Natural killer cell treated with Interleukin-12 subunit alpha and Interleukin-12 subunit beta and Interleukin-15 and Interleukin-18, amount 100 ng/mL, for 72 hours (primary cell): ENCODE measurements at places on chromosomes 7 and 10.

- DNase-seq, result no peak
These were observed 298.9 kb upstream of the ADARB2 start for GRCh38 chr10:2036209-2036608.

- peak; percentile 56 for DNase-seq
These were observed 69.8 kb downstream of the PWWP2B start for GRCh38 chr10:132466520-132467463.

- DNase-seq, result no peak
These were observed 90.6 kb downstream of the PIP4K2A start for GRCh38 chr10:22623633-22624253.

GRCh38 chr10:125133696-125134482 is 26.5 kb downstream of the CTBP2 start:
- no peak for DNase-seq

- no peak for DNase-seq
These were observed 201.7 kb upstream of the KLF14 start for GRCh38 chr7:130935564-130936157.

- no peak for DNase-seq
These were observed 162.6 kb downstream of the KLF6 start for GRCh38 chr10:3622427-3622826.

DNA sequence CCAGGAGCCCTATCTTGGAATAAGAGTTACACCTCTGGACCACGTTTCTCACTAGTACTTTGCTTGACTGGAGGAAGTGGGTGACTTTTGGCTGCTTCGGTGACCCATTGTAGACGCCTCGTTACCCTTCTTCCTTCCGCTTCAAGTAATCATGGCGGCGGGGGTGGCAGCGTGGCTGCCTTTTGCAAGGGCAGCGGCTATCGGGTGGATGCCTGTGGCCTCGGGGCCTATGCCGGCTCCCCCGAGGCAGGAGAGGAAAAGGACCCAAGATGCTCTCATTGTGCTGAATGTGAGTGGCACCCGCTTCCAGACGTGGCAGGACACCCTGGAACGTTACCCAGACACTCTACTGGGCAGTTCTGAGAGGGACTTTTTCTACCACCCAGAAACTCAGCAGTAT is 1.5 kb downstream of the KCND2 start:
- DNase-seq, result no peak

DNA sequence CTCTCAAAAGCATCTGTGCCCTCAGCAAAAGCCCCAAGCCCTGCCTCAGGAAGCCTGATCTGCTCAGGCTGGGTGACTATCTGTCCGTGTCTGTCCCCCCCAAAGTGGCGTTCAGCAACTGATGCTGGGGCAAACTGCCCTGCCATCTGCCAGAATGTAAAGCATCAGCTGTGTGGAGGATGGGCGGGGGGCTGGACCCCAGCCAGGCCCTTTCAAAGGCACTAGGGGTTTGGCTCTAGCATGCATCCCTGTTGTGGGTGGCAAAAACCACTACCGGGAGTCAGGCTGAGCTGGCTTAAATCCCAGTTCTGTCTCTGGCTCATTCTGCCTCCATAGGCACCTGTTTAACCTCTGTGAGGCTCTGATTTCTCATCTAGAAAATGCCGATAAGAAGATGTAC is 35.5 kb downstream of the GPRIN2 start:
- DNase-seq, result peak; percentile 41

DNA sequence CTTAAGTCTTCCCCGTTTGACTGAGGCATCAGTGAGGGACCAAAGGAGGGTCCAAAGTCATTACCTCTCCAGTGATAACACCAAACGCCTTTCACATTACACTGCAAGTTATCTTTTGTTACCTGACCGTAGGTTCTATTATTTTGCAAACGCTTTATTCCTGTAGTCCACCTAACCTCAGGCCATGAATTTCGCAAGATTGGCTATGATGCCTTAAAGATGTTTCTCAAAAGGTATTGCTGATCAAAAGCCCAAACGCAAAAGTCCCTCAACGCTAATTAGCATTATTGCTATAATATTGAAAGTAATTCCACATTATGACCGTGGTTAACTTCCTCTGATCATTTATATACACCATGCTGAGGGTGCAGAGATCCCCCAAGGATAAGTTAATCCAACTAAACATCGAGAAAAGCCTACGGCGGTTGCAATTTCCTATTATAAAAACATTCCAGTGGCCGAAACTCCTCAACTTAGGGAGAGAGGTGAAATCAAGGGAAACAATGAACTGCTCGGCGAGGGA is 649 bp downstream of the DNA2 start:
- no peak for DNase-seq

- no peak for DNase-seq
These were observed 33.3 kb upstream of the NMT2 start for GRCh38 chr10:15201589-15202300.

DNA sequence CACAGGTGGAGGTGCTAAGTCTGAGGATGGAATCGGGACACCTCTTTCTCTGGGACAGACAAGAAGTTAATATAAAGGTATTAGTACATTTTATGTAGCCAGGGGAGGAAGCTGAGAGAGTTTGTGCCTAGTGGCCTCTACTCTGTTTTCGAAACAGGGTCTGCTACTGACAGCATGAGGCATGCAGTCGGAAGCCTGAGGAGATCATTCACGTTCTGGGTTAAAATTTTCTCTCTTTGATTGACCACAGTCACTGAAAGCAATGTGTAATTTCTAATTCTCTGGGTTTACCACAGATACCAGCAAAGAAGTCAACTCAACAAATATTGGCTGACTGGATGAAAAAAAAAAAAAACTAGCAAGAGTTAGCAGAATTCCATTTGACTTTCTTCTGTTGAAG is 53.3 kb upstream of the KCTD7 start:
- DNase-seq, result no peak

DNA sequence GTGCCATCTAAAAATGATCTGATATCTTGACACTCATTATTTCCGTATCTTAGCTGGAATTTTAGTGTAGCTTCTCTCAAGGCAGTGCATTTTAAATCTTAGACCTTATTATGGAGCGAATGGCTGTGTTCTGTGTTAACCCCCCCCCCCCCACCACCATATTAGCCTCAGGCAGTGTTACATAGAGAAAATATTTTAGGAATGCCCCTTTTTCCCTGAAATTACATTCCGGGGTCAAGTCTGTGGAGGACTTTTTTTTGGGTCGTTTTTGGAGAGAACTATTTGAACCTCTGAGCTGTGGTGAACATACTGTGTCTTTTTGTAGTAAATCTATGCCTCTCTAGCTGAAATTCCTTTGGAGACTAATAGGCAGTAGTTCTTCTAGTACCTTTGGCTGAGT is 3.1 kb downstream of the CCDC126 start:
- DNase-seq, result no peak

DNA sequence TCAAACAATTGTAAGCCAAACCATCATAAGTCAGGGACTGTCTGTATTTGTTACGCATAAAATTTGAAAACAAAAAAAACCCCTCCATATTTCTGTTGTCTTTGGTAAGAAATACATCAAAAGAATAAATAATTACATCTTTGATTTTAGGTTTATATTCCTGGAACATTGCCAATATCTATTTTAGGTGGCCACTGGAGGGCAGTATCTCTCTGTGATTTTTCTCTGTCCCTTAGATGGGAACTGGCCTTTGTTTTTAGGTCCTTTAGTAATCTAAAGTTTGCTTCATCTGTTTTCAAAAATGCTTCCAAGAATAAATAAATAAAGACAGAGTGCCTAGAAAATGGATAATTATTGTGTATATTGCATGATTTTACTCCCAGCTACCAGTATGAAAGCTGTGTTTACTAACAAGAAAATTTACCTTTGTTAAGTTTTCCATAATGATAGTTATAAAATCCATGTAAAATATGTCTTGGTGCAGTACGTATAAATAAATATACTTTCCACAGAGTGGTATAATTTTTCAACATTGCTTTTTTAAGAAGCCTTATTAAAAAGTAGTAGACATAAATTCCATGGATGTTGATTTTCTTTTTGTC is 64.2 kb downstream of the PHYHIPL start:
- no peak for DNase-seq

DNA sequence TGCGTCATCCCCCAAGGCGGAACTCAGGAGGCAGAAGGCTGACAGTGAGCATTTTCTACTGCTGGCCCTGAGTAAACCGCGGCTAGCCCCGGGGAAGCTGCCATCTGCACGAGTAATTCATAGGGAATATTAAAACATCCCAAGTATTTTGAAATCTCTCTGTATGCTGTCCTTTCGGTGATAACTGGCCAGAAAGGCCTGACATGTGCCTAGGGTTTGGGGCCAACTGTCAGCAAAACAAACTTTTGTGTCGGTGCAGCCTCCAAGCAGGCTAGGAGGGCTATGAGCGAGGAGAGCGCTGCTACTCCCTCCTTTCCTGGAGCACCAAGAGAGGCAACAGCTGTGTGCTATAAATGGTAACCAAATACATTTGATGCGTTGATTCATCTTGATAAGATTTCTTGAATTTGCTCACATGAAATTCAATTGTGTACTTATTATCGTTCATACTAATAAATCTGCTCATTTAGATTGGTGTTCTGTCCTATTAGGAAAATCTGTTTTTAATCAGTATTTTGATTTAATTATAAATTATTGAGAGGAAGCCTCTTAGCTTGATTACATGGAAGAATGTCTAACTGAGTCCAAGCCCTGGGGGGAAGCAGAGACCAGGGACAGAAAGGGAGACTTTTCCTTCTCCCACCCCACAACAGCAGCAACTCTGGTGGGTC is 124.4 kb upstream of the NPS start:
- DNase-seq, result no peak

GRCh38 chr10:118687472-118687871 is 67.3 kb downstream of the CACUL1 start:
- no peak for DNase-seq

DNA sequence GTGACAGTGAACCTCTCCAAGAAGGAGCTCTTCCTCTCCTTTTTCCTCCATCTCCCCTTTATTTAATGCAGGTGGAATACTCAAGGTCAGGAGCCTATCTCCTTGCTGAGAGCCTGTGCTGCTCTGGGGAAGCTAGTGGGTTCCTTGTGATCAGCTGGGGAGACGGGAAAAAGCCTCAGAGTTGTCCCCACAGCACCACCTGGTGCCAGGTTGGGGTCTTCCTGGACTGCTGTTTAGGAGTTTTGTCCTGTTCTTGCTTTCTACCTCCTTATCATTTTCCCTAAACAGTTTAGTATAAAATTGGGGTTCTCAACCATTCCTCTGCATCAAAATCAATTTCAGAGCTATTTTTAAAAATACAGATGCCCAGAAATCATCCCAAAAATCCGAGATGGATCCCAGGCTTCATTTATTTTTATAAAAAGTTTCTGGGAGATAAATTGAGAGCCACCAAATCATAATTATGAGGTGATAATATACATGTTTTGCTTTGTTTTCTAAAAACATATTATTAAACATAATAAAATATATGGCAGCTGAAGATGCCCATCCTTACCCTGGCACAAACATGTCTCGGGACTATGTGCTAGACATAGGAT is 44.3 kb downstream of the MACC1 start:
- DNase-seq, result no peak

GRCh38 chr7:29478226-29478625 is 85.4 kb upstream of the PRR15 start:
- no peak for DNase-seq

DNA sequence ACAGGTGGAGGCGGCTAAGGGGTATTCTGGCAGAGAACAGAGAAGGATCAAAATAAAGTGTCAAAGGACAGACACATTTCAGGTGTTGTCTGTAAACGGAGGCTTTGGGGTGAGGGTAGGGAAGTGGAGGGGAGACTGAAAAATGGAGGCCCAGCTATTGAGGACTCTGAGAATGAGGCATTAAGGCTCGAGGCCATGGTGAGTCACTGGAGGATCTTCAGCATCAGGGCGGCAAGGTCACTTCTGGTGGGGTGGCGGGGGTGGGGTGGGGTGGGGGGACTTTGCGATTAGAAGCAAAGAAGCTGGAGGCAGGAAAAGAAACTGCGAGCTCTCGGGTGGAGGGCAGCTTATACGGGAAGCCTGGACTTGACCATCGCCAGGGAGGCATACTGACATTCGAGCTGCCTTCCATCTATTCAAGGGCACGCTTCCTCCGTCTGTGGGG is 58.4 kb upstream of the PCGF5 start:
- no peak for DNase-seq

GRCh38 chr7:19853261-19853832 is 79.9 kb upstream of the TMEM196 start:
- no peak for DNase-seq

DNA sequence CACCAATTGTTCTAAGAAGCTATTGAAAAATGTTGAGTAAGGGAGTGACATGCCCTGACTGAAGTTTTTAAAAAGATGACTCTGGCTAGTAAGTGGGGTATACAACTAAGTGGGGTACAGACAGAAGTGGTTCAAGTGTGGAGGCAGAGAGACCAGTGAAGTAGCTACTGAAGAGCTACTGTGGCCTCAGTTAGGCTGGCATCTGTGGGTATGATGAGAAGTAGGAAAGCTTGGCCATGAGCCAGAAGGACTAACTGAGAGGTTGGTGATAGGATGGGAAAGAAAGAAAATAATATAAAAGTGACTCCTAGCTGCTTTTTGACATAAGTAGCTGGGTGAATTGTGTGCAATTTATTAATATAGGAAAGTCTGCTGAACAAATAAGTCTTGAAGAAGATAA is 176.6 kb downstream of the SEMA3D start:
- no peak for DNase-seq
